ENCODE measurements at places on chromosomes 2 and 18.

DNA sequence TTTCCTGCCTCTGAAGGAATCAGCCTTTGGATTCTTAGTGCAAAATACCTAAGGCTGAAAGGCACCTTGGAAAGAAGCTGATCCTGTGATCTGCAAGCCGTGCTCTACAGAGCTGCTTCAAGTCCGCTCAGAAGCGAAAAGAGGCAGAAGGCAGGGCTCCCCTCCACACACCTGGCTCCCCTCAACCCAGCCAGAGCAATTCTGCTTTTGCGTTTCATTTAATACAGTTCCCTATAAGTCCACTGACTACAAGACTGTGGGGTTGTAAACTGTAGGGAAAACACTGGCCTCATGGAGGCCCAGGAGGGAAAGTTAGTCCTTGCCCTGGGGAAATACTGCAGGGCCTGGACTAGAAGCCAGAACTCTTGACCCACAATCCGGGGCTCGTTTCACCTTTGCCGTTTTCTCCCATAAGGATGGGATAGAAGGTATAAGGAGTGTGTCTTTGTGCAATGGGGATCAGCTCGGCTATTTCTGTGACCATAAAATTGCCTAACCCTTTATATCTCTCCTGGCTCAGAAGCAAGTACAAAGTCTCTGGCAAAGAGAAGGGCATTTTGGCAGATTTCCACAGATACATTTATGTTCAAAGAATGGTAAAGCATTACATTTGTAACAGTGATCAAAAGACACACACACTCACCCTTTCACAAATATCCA, 95.8 kb upstream of the TEX51 start:
- no peak for DNase-seq

DNA sequence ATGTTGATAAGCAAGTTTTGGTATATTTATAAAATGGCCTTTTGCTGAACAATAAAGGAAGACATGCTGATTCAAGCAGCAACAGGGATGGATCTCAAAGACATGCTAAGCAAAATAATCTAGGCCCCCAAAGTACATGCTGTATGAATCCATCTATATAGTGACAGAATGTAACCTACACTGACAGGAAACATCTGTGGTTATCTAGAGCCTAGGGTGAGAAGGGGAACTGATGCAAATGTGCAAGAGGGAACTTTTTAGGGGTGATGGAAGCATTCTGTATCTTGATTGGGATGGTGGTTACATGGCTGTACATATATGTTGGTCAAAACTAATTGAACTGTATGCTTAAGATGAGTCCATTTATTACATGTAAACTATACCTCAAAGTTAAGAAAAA, 24.2 kb downstream of the CNRIP1 start:
- no peak for DNase-seq

- DNase-seq, result no peak
Observed at GRCh38 chr2:23478933-23479683, 94.1 kb downstream of the KLHL29 start.

DNA sequence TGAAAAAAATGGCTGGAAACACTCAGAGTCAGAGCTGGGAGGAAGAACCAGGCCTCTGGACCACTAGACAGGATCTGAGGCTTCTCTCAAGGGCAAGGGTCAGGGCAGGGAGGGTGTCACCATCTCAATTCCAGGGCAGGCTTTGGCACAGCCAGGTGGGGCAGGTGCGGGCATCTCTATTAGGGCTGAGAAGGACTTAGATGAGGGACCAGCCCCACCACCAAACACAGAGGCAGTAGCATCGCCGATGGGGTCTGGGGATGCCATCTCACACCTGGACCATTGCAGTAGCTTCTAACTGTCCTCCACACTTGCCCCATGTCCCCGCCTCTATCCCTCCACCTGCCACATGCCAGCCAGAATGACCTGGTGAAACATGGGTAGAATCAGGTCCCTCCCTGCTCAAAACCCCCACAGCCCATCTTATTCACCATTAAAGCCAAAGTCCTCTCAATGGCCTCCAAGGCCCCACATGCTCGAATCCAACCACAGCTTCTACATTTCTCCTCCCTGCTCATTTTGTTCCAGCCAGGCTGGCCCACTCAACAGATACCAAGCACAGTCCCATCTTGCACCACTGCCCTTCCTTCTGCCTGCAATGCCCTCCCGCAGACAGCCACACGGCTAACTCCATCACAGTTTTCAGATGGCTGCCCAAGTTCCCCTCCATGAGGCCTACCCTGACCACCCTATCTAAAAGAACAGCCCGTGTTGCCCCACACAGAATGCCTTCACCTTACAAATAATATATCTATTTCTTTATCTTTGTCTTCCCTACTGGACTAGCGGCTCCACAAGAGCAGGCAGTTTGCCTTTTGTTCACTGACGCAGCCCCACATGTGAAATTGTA, 177.4 kb downstream of the SMAD2 start:
- no peak for DNase-seq

GRCh38 chr2:168613551-168613950, 157.5 kb downstream of the CERS6 start:
- no peak for DNase-seq

DNA sequence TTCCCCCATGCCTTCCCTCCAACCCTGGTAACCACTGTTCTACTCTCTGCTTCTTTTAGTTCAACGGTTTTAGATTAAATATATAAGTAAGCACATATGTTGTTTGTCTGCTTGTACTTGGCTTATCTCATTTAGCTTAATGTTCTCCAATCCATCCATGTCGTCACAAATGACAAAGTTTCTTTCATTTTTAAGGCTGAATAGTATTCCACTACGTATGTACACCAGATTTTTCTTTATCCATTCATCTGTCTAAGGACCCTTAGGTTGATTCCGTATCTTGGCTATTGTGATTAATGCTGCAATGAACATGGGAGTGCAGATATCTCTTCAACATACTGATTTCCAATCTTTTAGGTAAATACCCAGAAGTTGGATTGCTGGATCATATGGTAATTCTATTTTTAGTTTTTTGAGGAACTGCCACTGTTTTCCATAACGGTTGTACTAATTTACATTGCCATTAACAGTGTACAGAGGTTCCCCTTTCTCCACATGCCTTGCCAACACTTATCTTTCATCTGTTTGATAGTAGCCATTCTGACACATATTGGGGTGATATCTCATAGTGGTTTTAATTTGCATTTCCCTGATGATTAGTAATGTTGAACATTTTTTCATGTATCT, 8.1 kb downstream of the ASB3 start:
- DNase-seq, result no peak

- no peak for DNase-seq
Observed at GRCh38 chr18:44842588-44843412, 162.1 kb downstream of the SETBP1 start.

DNA sequence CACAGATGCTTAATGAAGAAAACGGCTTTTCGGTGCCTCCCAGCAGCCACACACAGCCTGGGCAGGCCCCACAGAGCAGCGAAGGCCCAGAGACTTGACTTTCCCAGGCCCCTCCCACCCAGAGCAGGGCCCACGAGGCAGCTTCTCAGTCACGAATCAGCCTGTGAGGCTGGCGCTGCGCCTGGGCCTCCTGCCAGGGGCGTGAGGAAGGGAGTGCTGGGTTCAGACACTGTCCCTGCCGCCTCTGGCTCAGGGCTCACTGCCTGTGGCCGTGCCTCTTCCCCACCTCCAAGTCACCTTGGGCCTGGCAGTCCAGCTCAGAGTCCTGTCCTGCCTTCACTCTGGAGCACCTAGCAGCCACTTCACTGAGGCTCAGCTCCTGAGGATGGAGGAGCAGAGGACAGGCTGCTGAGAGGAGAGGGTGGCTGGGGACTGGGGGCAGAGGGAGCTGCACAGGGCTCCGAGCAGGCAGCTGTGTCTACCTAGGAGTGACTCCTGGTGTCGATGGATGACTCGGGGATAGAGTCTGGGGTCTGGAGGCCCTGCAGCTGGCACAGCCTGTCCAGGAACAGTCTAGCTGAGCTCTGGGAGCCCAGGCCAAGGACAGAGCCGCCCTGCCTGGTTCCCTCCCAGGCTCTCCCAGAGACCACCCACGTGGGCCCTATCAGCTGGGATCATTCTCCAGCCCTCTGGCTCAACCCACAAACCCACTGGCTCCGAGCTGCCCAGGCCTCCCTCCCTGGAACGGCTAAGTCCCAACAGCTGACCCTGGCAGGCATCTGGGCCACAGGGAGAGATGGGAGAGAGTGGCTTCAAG, 36.4 kb upstream of the FOSL2 start:
- DNase-seq, result peak; percentile 59

GRCh38 chr18:48955830-48956261, 5.1 kb upstream of the SMAD7 start:
- DNase-seq, result no peak

DNA sequence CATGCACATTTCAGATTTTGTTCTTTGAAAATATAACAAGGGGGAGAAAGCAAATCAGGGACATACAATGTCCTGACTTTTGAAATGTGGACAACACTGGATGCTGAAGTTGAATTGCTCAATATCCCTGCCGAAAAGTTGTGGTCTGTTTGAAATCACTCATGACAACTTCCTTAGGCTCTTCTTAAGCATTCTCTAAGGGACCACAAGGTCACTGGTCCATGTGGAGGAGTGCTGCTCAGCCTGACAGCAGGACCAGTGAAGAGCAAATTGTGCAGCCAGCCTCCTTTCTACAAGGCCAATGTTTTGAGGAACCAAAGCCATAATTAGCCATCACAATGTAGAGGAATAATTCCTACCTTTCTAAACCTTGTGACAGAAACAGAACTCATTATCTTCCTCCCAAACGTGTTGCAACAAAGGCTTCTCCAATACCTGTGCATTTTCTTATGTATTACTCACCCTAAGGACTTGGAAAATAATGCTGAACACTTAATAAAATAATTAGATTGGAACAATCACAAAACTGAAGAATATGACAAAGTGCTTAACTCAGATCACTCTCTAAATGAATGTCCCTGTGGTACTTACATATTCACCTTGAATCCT, 1477.6 kb upstream of the NXPH2 start:
- DNase-seq, result no peak

GRCh38 chr2:85523062-85523902, 15.7 kb upstream of the MAT2A start:
- no peak for DNase-seq

GRCh38 chr2:80896576-80896975, 592.0 kb upstream of the LRRTM1 start:
- DNase-seq, result no peak

DNA sequence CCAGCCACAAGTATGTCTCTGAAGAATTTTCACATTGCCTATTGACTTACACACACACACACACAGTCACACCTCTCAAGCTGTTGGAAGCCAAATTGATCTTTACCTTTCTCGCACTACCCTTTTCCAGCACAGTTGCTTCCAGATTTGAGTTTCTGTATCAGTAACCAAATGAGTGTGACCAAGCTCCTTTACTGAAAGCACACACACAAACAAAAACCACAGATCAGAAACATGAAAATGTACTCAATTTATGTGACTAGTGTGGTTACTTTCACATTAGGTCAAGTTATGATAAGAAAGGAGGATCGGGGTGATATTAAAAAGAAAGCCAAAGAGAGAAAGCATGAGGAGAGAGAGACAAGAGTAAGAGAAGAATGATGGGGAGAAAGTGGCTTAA, 993.9 kb upstream of the POU3F3 start:
- no peak for DNase-seq

GRCh38 chr2:138949517-138949916, 169.3 kb upstream of the NXPH2 start:
- no peak for DNase-seq

DNA sequence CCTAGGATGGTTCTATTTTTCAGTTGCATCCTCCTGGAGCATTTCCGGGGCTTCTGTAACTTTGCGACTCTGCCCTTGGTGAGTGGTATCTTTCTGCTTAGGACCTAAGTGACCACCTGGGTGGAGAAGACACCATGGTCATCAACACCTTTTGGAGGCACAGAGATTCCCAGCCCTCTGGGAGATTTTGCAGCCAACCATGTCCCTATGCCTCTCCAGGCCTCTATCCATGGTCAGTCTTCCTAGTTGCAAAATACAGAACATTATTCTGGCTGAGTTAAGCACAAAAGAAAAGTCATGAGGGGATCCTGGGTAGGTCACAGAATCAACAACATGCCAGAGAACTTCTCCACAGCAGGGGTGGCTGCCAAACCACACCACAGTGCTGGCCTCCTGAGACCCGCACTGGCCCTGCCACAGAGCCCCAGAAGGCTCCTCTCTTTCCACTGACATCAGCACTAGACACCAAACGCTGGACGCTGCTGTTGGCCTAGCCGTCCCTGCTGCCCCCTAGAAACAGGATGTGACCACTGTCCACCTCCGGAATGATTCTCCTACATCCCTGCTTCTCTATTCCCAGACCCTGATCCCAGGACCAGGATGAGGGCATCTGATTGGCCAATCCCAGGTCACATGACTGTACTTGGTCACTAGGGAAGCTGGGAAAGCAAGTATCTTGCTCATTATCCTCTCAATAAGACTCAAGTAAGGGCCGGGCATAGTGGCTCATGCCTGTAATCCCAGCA, 47.7 kb downstream of the SMAD7 start:
- no peak for DNase-seq

DNA sequence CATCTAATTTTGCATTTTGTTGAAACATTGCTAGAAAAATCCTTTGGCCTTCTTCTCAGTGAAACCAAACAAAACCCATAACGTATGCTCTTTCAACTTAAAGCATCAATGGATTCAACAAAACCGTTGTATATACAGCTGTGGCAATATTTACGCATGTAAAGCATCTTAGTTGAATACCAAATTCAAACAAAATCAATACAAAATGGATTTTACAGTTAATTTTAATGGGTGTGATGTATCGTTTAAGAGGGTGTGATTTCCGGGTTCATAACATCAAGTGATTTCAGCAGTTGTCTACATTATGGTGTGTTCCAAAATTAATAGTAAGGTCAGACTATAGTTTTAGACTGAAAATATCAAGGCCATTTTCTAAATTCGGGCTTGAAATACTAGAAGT, 198.2 kb downstream of the TGIF1 start:
- DNase-seq, result no peak

- DNase-seq, result no peak
Observed at GRCh38 chr2:111923276-111923804, 24.9 kb downstream of the MERTK start.

DNA sequence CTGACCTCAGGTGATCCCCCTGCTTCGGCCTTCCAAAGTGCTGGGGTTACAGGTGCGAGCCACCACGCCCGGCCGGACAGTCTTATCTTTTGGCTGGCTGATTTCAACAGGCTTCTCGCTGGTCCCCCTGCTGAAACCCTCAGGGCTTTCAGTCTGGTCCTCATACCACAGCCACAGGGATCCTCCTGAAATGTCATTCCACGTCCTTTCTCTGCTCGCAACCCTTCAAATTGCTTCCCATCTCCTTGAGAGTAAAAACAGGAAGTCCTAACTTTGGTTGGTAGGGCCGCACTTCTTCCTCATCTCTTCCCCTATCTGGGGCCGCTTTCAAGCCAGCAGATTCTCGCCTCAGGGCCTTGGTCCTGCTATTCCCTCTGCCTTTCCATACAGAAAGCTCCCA, 1.4 kb upstream of the CAB39 start:
- DNase-seq, result no peak
